ENCODE measurements at places on chromosomes 4 and X.
A peak's percentile ranks its signal among the peaks of the same experiment; 100 is the strongest.

DNA sequence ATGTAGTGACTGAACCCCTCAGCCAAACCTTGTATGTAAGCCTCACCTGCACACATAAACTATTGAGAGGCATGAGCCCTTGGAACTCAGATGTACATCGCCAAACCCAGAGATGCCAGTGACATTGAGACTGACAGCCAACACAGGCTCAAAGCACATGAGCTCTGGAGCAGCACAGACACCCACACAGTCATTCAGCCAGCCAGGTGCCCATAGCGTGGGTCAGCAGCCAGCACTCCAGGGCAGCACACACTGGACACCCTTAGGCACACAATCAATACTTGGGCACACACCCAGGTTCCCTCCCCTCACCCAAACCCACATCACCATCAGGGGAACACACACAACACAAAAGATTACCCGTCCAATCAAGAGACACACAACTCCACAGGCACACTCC lies 4.3 kb upstream of the TIMP1 start:
- no peak for DNase-seq

GRCh38 chr4:186297013-186297645 lies 31.1 kb downstream of the F11 start:
- peak; percentile 7 for DNase-seq

GRCh38 chr4:116796022-116796421 lies 289.4 kb downstream of the TRAM1L1 start:
- no peak for DNase-seq

DNA sequence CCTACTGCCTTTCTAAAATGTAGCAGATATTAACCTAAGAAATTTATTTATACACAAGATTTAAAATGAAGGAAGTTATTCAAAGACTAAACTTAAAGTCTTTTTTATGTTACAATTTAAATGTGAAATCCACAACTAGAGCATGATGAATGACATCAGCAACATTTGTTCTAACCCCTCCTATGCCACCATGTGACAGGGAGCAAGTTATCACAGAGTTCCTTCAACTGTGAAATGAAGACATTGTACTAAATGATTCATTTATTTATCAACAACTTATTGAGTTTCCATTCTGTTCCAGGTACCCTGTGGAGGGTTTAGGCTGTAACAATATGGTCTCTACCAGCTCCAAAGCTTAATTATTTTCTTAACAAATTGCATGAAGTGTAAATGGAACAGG lies 76.9 kb downstream of the SLC39A8 start:
- DNase-seq, result peak; percentile 27

DNA sequence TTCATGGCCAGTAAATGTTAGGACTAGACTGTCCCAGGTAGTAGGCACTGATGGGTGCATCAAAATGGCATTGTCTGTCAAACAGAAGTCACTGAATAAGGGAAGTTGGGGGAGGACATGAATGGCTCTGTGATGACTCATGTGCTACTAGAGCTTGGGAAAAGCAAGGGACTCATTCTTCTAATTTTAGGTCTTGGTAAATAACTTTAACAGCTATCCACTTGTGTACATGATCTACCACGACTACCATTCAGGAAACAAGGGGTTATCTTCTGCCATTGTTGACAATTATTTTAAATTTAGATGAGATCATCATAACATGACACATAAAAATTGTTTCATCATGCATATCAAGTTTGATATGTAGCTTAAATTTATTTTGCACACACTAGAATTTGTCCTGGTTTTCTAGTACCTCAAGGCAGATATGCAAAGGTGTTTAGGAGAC lies 6.3 kb downstream of the AREG start:
- no peak for DNase-seq

DNA sequence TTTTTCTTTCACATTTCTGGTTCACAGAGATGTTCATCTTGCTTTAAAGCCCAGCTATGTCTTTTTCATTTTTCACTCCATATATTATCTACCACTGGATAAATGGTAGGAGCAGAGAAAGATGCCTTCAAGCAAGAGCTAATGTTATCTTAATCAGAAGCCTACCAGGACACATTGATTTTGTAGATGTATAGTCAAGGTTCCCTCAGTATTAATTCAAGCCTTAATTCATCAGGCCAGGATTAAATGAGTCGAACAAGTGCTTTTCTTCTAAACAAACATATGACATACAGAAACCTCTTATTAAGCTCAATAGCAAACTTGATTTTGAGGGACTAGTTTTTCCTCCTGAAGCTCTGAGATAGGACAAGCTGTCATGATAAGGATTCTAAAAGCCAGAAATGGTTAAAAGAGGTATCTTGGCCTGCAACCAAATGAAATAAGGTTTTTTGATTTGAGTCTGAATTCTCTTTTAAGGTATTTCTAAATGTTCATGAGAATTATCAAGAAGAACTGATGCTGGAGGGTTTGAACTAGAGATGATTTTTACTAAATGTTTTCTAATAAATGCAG lies 81.7 kb upstream of the FTHL17 start:
- DNase-seq, result no peak

Measured in hematopoietic multipotent progenitor cell treated with erythropoietin and hydrocortisone succinate and interleukin-3 and kit ligand, for 15 days (in vitro differentiated cells).